ENCODE measurements at places on chromosomes 4 and X.

DNA sequence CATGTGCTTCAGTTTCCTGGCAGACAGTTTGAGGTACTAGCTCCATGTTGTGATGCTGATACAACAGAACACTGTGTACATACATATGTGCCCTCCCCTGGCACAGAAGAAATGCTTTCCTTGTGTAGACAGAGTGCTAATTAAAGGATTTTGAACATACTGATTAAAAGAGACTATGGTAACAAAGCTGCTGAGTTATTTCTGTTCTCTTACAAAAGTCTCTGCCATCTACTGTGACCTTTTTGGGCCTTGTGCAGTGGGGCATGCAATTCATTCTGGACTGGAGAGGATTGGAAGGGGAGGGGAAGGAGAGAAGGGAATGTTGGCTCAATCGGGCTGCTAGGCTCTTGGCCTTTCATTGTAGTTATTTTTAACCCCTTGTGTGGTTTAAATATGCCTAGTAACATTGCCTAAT, 6.0 kb downstream of the PDLIM5 start:
- no peak for DNase-seq

- no peak for DNase-seq
These were observed 121.3 kb downstream of the CBR4 start for GRCh38 chr4:168888715-168889215.

DNA sequence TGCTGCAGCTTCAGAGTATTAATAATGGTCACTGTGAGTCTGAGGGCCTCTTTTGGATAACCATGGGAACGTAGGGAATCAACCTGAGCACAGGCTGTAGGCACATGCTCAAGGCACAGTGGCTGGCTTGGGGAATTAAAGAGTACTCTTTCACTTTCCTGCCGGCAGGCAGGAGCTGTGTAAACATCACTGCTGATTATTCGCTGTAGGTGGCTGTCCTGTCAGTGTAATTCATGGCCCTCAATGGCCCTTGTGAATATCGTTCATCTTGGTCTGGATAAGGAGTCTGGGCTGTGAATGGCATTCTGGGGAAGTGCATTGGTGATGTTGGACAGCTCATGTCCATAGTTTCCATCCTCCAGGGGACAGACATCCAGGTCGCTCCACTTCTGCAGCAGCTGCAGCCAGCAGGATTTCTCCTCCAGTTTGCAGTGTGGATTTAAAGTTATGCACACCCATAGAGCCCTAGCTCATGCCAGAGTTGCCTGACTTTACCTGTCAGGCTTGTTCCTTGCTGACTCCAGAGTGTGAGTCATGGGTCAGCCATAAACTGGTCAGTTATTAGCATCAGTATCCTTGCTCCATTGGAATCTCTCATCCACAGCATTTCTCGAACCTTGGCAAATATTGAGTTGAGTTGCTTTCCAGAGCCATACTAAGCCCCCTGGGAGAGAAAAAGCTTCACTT, 43.0 kb downstream of the C4orf33 start:
- DNase-seq, result no peak

DNA sequence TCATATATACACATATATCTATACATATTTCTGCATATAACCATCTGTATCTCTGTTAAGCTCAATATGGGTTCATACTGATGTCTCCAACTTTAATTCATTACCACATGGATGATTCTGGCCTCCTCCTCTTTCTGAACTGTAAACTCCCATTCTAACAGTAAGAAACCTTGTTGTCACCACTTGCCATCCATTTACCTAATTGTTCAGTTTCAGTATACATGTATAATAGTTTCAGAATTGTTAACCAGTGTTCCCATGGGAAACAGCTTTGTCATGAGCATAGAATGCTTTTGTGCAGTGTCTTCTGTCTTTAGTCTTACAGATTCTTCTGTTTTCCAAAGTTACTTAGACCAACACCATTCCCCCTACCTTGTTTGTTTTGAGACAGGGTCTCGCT, 35.9 kb downstream of the SLC9A6 start:
- DNase-seq, result no peak

DNA sequence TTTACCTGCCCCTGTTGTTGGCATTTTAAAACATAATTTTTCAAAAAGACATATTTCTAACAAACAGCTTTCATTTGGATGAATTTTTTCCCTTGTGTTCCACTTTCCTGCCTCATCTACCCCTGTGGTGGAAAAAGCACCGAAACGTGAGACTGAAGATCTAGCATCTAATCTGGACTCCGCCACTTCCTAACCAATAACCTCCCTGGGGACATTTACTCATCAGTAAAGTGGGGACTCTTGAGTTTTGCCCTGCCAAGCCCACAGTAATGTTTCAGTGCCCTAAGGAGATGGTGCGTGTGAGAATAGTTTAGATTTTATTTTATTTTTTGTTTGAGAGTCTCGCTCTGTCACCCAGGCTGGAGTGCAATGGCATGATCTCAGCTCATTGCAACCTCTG, 56.7 kb downstream of the ADGRG2 start:
- DNase-seq, result no peak

GRCh38 chrX:71493111-71493613, 39.7 kb upstream of the OGT start:
- no peak for DNase-seq

GRCh38 chrX:68901519-68901918, 72.7 kb downstream of the EFNB1 start:
- no peak for DNase-seq

GRCh38 chr4:18103876-18104605, 82.5 kb upstream of the LCORL start:
- DNase-seq, result no peak

GRCh38 chrX:53031380-53031779, 17.2 kb upstream of the GPR173 start:
- no peak for DNase-seq

- DNase-seq, result no peak
These were observed 1661.6 kb upstream of the PCDH7 start for GRCh38 chr4:29058531-29058930.

DNA sequence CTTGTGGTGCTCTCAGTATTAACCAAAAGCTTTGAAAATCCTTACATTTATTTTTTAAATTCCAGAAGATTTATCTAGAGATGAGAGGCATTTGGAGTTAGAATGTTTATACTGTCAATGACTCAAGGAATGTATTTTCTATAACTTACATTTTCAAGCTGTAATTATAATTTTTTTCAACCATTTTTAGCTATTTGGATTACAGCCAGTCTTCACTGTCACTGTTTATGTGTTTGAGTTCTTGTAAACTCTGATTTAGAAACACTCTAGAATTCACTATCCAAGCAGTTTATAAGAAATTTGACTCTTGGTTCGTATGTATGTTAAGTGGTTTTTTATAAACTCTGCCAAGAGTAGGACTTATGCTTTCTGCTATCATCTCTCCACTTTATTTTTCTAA, 36.7 kb upstream of the GUCY1A1 start:
- no peak for DNase-seq

DNA sequence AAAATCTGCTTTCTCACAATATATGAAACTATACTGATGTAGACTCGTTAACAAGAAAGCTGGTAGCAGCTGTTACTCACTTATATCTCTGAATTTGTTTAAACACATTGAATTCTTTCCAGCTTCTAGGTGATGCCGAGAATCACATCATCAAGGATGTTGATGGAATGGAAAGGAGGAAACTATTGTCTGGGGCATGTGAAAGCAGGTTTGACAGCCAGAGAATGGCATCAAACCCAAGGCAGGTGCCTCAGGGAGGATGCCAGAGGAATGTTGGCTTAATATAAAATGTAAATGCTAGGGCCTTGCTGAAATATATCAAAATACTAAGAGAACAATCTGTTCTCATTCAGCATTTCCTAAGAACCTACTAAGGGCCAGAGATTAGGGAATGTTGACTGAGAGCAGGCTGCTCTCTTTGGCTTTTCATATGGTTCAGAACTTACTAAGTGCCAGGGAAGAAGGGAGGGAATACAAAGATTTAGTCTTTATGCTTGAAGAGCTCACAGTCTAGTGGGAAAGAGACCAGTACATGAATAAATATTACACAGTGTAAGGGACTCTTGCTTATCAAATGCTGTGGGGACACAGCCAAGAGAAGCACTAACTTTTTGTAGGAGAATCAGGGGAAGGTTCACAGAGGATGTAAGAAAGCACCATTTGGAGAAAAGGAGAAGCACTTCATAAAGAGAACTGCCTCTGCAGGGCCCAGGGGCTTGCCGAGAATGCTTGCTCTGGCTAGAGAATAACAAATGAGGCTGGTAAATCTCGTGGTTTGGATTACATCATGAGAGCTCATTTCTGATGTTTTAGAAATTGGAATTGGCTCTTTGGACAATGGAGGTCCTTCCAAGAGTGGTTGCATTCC, 14.7 kb downstream of the SLIT2 start:
- DNase-seq, result no peak

DNA sequence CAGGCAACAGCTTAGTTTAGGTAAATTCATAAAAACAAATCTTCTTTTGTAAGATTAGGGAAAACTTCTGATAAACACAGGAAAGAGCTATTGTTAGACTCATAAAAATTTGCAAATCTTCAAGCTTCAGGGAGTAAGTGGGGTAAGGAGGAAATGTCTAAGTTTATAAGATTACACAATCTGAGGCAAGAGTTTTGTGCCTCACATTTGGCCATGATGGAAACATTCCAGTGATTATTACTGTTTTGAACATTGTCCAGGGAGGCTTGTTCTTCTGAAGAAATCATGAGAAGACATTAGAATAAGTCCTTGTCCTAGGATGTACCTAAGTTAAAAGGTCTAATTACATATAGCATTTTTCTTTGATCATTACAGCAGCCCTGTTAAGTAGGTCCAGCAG, 72.8 kb downstream of the MAOB start:
- no peak for DNase-seq

- no peak for DNase-seq
These were observed 559 bp downstream of the TRPC5 start for GRCh38 chrX:112081781-112082652.

DNA sequence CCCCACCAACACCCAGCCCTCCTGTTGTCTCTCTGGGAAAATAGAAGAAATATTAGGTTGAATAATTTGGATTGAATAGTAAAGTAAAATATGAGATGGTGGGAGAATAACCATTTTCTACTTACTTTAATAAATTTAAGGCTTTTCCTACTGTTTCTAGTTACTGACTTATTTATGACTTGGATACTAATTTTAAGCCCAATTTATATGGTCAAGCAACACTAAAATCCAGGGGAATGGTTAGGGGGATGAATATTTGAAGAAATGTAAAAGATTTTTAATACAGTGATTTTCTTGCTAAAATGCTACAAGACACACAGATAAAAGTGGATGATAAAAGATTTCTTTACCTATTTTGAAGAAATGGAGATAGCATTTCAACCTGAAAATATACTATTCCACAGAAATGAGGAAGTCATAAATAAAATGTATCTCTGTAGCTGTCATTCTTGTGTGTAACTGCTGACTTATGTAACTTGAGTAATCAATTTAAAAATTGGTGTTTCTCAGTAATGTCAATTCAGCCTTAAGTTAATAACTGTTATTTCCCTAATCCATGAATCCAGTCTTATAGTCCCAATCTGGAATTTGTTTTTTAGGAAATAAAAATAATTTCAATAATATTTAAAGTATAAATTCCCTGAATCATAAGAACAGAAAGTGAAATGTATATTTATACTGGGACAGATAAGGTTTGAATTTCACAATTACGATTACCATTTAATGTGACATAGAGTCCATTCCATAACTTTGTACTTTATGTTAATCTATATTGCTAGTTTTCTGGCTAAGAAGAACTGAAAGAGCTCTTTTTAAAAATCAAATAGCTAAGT, 24.3 kb upstream of the IL2 start:
- no peak for DNase-seq

- no peak for DNase-seq
These were observed 9.1 kb upstream of the CSN2 start for GRCh38 chr4:69974631-69975030.

- DNase-seq, result no peak
These were observed 12.3 kb downstream of the SASH3 start for GRCh38 chrX:129791961-129792570.

- DNase-seq, result no peak
These were observed 18.4 kb upstream of the OGT start for GRCh38 chrX:71514367-71515037.

DNA sequence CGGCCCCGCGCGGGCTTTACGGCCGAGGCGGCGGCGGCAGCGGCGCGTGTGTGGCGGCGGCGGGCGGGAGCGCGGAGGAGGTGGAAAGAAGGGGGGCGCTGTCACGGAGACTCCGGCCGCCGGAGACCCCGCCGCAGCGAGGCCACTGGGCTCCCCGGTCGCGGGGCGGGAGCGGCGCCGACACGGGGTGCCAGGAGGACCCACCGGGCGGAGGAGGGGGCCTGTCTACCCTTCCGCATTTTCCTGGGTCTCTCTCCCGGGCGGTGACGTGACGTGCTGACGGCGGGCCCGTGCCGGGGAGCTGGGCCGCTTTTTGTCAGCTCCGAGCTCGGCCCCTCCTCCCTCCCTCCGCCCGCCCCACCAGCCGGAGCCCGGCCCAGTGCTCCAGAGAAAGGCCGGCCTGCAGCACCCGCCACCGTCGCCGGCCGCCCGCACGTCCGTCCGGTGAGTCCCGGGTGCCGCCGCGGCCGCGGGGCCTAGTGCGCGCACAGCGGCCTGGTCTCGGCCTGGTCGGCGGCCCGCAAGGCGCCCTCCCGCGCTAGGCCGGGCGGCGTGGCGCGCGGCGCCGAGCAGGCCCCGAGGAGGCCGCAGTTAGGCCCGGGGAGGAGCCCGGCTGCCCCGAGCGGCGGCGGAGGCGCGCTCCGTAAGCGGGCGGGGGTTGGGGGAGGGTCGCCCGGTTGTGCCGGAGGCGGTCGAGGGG, at the start of gene ZFX:
Gene ZFX (plus strand): TSS at position 379 of the 700 bp plus-strand sequence. CDS start 23,014 bp downstream, outside the sequence.
- DNase-seq, result peak; percentile 56

DNA sequence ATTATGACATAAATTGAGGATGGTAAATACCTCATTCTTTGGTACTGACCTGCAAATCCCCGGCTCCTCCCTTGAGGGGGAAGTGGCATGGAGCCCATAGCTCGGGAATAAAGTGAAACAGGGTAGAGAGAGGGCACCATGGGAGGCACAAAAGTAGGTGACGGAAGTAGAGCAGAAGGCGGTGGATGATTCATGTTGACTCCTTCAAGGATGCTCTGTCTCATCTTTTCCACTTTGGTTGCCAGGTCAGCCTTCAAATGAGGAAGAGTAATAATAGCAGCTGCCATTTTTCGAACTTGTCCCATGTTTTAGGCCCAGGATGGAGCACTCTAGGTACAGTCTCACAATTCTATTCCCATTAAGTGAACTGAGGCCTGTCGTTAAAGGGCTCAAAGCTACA, 41.4 kb upstream of the PHF8 start:
- no peak for DNase-seq

GRCh38 chr4:56803471-56803870, 18.0 kb downstream of the SPINK2 start:
- no peak for DNase-seq

DNA sequence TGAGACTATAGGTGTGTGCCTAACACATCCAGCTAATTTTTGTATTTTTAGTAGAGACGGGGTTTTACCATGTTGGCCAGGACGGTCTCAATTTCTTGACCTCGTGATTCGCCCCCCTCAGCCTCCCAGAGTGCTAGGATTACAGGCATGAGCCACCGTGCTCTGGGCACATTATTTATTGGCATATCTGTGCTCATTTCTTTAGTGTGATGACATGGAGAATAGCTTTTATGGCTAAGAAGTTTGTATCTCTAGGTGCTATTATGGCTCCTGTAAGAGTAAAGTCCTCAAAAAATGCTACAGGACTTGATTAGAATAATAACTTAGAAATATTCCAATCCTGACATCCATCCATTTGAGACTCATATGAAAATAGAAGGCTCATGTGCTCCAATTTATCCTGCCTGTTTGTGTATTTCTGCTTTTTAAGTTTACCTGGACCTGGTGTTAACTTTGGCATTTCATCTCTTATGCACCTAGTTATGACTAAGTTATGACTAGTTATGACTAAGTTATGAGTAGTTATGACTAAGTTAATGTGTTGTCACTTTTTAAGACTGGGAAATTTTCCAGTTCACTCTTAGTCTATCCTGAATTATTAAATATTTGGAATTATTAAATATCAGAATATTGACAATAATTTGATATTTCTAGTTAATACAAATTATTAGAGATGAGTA, 36.4 kb upstream of the UNC5C start:
- no peak for DNase-seq
